ENCODE measurements at places on chromosomes 4 and X.
A peak's percentile ranks its signal among the peaks of the same experiment; 100 is the strongest.

- no peak for DNase-seq
Measured at GRCh38 chrX:80747832-80748231, 61.8 kb downstream of the BRWD3 start.

DNA sequence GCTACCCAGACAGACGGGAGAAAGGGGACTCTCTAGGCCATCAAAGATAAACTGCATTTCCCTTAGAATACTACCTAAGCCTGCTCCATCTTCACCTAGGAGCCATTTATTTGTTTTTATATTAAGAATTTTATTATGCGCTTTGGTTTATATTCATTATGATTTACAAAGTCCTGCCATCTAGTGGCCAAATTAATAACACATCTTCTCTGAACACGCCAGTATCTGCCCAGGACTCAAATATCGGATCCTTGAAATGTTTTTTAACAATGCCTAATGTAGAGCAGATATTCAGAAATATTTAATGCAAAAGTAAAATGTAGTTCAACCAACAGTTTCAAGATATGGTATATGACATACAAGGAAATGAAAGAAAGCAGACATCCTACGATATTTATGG lies 20.8 kb upstream of the PRPS2 start:
- no peak for DNase-seq

DNA sequence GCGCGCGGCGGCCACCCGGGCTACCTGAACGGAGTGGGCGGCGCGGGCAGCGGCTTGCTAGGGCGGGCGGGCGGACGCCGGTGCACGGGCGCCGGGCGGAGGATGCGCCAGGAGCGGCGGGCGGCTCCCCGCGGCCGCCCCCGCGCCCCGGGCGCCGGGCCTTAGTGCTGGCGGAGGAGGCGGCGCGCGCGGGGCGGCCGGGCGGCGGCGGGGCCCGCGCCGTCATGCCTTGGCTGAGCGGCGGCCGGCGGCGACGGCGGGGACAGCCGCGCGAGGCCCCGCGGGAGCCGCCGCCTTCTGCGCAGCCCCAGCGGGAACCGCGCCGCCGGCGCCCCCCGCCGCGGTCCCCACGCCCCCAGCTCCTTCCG lies 48.2 kb downstream of the CLDN34 start:
- DNase-seq = no peak

DNA sequence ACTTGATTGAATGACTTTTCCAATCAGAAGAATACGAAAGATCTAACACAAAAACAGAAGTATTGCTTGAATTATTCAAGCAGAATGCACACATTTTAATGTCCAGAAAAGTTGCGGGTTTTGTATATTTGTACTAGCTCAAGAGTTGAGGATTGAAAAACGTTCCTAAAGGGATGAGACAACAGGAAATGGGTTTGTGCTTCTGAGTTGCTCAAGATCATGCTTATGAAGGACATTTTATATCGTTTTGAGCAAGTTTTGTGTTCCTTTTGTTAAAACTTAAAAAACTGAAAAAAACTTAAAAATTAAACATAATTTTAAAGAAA lies 353 bp upstream of the SMIM10 start:
- DNase-seq = no peak

- DNase-seq = no peak
Measured at GRCh38 chr4:136748773-136749172, 783.5 kb downstream of the PCDH18 start.

GRCh38 chr4:105911426-105911825 lies 16.2 kb downstream of the NPNT start:
- no peak for DNase-seq

- no peak for DNase-seq
Measured at GRCh38 chr4:110165382-110166286, 32.8 kb downstream of the ELOVL6 start.

GRCh38 chrX:67781132-67781531 lies 237.3 kb downstream of the AR start:
- no peak for DNase-seq

- DNase-seq = no peak
Measured at GRCh38 chr4:76585272-76585671, 150.2 kb downstream of the SHROOM3 start.

DNA sequence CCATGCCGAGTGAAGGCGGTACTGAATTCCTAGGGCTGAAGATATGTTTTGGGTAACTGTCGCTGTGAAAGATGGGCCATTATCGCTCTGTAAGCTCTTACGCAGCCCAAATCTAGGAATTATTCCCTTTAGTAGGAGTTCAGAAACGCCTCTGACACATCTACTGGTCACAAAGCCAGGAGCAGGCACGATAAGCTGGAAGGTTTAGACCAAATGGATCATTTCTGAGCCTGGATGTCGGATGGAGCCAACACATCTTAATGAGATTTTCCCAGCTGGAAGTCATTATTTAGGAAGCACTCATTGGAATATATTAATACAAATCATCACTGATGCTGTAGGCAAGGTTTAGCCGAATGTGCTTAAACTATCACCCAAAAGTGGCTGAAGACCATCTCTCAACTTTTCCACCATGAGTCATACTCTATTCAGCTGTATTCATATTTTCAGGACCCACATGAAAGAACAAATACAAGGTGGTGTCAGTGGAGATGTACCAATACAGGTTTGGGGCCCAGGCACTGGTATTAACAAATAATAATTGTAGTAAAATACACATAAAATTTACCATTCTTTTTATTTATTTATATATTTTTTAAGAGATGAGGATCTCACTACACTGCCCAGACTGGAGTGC lies 34.2 kb upstream of the ATRX start:
- no peak for DNase-seq

DNA sequence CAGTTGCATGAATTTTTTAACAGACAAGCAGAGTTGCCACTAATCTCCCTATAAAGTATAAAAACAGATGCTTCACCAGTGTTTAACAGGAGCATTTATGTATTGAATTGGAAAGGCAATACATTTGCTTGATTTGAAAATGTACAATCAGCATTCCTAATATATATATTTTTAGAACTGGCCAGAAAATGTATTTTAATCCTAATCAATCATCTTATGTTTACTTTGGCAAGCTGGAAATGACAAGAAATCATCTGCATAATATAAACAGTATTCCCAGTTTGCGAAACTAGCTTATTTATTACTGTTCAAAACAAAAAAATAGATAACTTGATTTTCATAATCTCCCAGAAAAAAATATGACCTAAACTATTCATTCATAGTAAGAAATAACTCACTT lies 123.9 kb downstream of the TBCK start:
- DNase-seq = no peak

GRCh38 chrX:83077606-83078005 lies 430.5 kb upstream of the POU3F4 start:
- peak; percentile 10 for DNase-seq

DNA sequence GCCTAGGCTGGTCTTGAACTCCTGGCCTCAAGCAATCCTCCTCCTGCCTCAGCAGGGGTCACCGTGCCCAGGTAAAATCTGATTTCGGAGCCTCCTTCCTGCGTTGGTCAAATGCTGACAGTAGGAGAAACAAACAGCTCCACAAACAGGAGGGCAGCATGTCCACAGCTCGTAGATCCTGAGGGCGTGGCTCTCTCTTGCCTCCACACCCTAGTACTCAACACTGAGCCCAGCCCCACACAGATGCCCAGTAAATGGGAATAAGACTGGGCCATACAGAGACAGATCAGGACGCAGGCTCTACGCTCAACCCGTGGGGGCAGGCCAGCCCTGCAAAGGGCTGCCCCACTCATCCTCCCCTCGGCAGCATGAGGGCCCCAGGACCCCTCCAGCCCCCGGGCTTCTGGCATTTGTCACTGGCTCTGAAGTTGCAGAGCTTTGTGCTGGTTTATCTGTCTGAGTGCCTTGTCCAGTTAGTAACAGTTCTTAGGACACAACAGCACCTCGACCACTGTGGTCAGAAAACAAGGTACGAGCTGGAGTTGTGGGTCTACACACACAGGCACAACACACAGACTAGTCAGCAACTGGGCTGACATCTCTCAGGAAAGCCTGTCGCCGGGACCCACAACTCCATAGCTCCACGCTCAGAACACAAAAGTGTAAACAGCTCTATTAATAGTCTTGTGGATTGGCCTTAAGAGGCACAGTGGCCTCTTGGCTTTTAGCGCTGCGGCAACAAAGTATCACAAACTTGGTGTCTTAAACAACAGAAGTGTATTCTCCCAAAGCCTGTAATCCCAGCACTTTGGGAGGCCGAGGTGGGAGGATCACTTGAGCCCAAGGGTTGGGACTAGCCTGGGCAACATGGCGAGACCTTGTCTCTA lies 5.2 kb downstream of the TNIP2 start:
- DNase-seq = no peak

DNA sequence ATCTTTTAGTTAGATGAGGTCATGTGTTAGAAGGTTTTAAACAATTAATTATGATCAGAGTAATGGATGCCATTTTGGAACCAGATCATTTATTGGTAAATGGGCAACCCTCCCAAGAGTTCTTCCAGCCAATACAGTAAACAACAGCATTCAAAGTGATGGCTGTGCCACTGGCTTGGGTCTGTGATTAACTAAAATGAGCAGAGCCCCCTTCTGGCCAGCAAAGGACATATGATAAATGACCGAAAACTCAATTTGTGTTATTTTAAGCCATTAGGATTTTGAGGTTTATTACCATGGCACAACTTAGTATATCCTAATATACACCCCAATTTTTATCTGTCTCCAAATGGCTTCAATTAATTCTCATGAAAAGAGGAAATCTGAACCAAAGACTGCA lies 90.8 kb upstream of the NPFFR2 start:
- no peak for DNase-seq

- no peak for DNase-seq
Measured at GRCh38 chr4:142158980-142159379, 522.6 kb downstream of the IL15 start.

GRCh38 chrX:129609395-129609794 lies 45.4 kb downstream of the APLN start:
- DNase-seq = no peak

Measured in NCI-H1694 (cell line).